ENCODE measurements at places on chromosomes 5 and 9. TPM values are rescaled to one million over a fixed set of nuclear protein-coding genes. Genes with fewer than 3 reads are reported as not detected.

DNM1 gene
- total RNA-seq = 23.1 TPM

DNA sequence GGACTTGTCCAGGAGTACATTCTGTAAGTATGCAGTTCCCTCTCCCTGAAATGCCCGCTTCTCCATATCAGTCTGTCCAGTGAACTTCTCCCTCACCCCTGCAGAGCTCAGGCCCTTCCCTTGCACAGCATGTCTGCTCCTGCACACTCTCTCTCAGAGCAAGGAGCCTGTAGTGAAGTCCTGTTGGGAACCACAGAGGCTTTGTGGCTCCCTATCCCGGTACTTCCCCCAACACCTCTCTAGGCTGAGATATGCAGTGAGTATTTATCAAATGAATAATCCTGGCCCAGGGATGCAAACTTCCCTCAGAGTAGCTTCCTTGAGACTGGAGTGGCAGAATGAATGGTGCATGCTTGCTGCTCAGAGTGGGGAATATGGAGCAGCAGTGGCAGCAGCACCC, 48.8 kb downstream of the POC5 start:
- no peak for DNase-seq
- no peaks in the 10 kb centered on the region for H3K27me3 ChIP-seq
- no peaks in the 10 kb centered on the region for H3K36me3 ChIP-seq
- H3K27ac ChIP-seq = no peak overlapping the region
- no peak overlapping the region for H3K4me3 ChIP-seq

GRCh38 chr5:164076556-164076955, 571.1 kb downstream of the MAT2B start:
- H3K36me3 ChIP-seq = no peaks in the 10 kb centered on the region
- H3K4me1 ChIP-seq = no peaks in the 10 kb centered on the region
- no peak overlapping the region for H3K4me3 ChIP-seq
- H3K27me3 ChIP-seq = no peaks in the 10 kb centered on the region
- no peak overlapping the region for H3K27ac ChIP-seq

GRCh38 chr5:1005904-1006655, 2.5 kb upstream of the NKD2 start:
- peaks cover 4% of the 10 kb centered on the region for H3K27me3 ChIP-seq
- peaks cover 9% of the 10 kb centered on the region for H3K4me1 ChIP-seq
- H3K27ac ChIP-seq = no peak overlapping the region
- H3K4me3 ChIP-seq = no peak overlapping the region
- H3K36me3 ChIP-seq = no peaks in the 10 kb centered on the region

- no peaks in the 10 kb centered on the region for H3K4me1 ChIP-seq
- H3K36me3 ChIP-seq = no peaks in the 10 kb centered on the region
- DNase-seq = no peak
- no peak overlapping the region for H3K4me3 ChIP-seq
Observed at GRCh38 chr5:173202266-173202875, 32.6 kb downstream of the NKX2-5 start.
